ENCODE measurements at places on chromosomes 11 and 22.

DNA sequence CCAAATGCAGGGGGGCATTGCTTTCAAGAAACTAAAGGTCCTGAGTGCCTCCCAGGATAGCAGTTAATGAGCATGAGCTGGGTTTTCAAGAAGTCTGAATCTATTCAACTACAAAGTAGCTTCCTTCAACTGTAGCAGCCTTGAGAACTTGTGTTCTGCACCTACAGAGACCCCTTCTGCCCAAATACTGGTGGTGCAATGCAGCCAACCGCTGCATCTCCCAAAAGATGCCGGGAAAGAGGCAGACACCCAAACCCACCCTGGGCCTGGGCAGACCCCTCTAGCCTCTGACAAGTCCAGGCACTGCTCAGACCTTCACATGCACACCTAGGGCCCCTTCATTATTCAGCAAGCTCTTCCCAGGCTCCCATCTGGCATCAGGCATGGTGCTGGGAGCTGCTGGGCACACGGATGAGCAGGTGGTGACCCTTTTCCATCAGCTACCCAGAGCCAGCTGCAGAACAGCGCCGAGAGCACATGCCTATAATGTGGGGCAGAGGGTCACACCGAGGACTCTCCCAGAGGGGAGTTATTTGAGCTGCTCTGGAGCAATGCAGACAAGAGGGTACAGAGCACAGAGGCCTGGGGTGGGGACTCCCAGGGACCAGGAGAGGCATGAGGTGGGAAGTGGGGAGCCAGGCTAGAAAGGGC is 44.9 kb upstream of the ETS1 start:
- peak; percentile 22 for DNase-seq

DNA sequence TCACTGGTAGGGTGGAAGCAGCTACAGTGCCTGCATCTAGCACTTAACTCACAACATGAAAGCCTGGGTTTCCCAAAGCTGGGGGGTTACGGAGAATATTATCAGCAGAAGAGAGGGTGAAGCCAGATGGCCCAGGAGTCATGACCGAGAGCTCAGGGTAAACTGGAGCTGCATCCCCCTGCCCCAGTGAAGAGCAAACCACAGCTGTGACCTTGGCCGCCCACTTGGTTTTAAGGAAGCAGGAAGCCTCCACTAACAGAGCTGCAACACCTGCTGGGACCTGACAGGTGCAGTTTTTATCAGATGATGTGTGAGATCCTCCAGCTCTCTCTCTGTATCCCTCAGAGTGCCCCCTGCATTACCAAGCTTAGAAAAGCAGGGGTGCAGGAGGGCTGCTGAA is 20.9 kb downstream of the TCP11L1 start:
- DNase-seq, result no peak

- DNase-seq, result no peak
These were observed 96.0 kb downstream of the COMMD9 start for GRCh38 chr11:36193290-36193619.

- DNase-seq, result no peak
These were observed 97.9 kb downstream of the PDHX start for GRCh38 chr11:35014346-35014745.

GRCh38 chr11:35934981-35935380 is 8.9 kb upstream of the LDLRAD3 start:
- no peak for DNase-seq

GRCh38 chr11:5818245-5818886 is 9.6 kb downstream of the OR52N2 start:
- DNase-seq, result no peak

DNA sequence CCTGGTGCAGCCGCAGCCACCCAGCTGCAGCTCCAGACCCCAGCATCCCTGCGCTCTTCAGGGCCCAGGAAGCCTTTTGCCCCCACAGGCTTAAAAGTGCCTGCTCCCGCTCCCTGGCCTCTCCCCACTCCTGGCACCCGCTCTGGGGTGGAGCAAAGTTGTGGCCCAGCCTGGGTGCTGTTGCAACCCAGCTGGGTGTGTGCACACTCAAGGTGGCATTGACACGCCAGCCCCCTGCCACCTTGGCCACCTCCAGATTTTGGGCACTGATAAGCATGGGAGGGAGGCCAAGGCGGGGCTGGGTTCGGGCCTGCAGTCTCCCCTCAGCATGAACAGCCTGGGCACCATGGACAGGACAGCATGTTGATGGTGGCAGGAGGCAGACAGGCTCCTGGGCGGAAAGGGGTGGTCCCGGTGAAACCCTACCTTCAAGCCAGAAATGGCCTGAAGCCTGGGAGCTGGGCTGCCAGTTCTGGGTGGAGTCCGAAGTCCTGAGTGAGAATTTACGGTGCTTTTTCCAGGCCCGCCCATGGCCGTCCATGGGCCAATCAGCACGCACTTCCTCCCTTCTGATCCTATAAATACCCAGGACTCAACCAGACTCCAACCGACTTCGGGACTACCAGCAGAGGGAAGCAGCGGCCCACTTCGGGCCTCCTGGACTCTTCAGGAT is 23.6 kb upstream of the RNASEH2C start:
- DNase-seq, result no peak

Data from NCI-H1105 (cell line).